Neural crest cell (in vitro differentiated cells): ENCODE measurements at places on chromosomes 2 and 18. TPM values are rescaled to one million over a fixed set of nuclear protein-coding genes. Genes with fewer than 3 reads are reported as not detected.
A peak's percentile ranks its signal among the peaks of the same experiment; 100 is the strongest.

DNA sequence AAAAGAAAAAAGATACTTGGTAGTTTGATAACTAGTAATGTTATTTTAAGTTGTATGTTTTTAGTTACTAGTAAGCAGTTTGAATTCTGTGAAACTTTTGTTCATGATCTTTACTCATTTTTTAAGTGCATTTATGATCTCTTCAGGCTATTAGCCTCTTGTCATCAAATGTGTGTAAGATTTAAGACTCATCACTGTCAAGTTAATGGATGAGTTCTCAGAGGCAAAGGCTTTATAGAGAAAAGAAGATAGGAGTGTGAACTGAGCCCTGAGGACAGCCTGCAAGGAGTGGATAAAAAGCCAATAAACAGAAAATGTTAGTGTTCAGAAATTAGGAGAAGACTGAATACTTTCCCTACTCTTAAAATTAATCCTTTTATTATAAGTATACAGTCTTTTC is 13.5 kb downstream of the NDUFV2 start:
- H3K27me3 ChIP-seq, result no peaks in the 10 kb centered on the region
- no peak overlapping the region for H3K4me3 ChIP-seq
- no peak overlapping the region for H3K27ac ChIP-seq
- H3K4me1 ChIP-seq, result peaks cover 21% of the 10 kb centered on the region
- H3K36me3 ChIP-seq, result peaks cover 5% of the 10 kb centered on the region
- no peak for DNase-seq

- no peak overlapping the region for H3K4me3 ChIP-seq
- peaks cover 5% of the 10 kb centered on the region for H3K4me1 ChIP-seq
- H3K27ac ChIP-seq, result no peak overlapping the region
- H3K27me3 ChIP-seq, result no peaks in the 10 kb centered on the region
- no peaks in the 10 kb centered on the region for H3K36me3 ChIP-seq
Measured at GRCh38 chr18:42860548-42860947, 254.9 kb downstream of the RIT2 start.

The CCDC102B gene
- total RNA-seq, result 6.5 and 7.5 TPM in 2 replicates

The PLA2R1 gene
- 0.09 and 0.18 TPM in 2 replicates for total RNA-seq

The HOXD8 gene
- total RNA-seq, result not detected in 2 replicates

The CAPG gene
- total RNA-seq, result 24.3 and 32.6 TPM in 2 replicates

- no peaks in the 10 kb centered on the region for H3K36me3 ChIP-seq
- no peak for DNase-seq
- H3K4me3 ChIP-seq, result no peak overlapping the region
- H3K27ac ChIP-seq, result no peak overlapping the region
- no peaks in the 10 kb centered on the region for H3K4me1 ChIP-seq
Measured at GRCh38 chr18:52546686-52547346, 206.8 kb downstream of the DCC start.

DNA sequence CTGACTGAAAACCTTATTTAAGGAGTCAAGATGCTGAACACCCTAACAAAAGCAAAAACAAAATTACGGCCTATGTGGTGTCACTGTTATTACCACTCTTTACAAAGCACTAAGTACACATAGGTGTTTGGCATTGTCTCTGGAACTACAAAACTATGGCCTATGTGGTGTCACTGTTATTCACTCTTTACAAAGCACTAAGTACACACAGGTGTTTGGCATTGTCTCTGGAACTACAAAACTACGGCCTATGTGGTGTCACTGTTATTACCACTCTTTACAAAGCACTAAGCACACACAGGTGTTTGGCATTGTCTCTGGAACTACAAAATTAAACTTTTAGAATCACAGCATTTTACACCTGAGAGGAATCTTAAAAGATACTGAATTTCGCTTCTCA is 47.4 kb downstream of the SLC35F5 start:
- no peak for DNase-seq
- no peaks in the 10 kb centered on the region for H3K27me3 ChIP-seq
- no peak overlapping the region for H3K27ac ChIP-seq

- H3K27ac ChIP-seq, result no peak overlapping the region
- H3K27me3 ChIP-seq, result peaks cover 2% of the 10 kb centered on the region
- H3K36me3 ChIP-seq, result no peaks in the 10 kb centered on the region
- H3K4me1 ChIP-seq, result no peaks in the 10 kb centered on the region
- DNase-seq, result no peak
- no peak overlapping the region for H3K4me3 ChIP-seq
Measured at GRCh38 chr2:169462896-169463695, 16.2 kb upstream of the BBS5 start.

- no peak for DNase-seq
- peaks cover 4% of the 10 kb centered on the region for H3K36me3 ChIP-seq
- H3K4me3 ChIP-seq, result no peak overlapping the region
Measured at GRCh38 chr2:54465143-54465542, 9.0 kb downstream of the SPTBN1 start.

The FECH gene
- total RNA-seq, result 16.9 and 17.9 TPM in 2 replicates

DNA sequence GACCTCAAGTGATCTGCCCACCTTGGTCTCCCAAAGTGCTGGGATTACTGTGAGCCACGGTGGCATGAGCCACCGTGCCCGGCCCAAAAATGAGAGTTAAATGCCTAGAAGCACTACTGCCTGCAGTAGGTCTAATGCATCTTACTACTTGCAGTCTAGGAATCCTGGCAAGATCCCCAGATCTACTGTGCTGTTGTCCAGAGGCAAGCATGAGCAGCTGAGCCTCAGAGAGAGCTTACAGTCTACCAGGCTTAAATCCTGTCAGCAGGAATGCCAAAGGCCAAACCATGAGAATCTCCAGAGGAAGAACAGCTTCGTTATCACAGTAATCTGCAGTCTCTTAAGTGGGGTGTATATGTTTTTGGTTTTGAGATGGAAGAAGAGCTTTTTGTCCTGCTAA is 54.4 kb downstream of the XRCC5 start:
- H3K36me3 ChIP-seq, result peaks cover 21% of the 10 kb centered on the region
- no peak overlapping the region for H3K27ac ChIP-seq
- DNase-seq, result no peak
- H3K4me3 ChIP-seq, result no peak overlapping the region

GRCh38 chr2:165032559-165032958 is 77.2 kb upstream of the SLC38A11 start:
- no peaks in the 10 kb centered on the region for H3K36me3 ChIP-seq
- H3K4me1 ChIP-seq, result no peaks in the 10 kb centered on the region
- no peaks in the 10 kb centered on the region for H3K27me3 ChIP-seq
- H3K4me3 ChIP-seq, result no peak overlapping the region
- H3K27ac ChIP-seq, result peak overlapping the region; percentile 46
- DNase-seq, result no peak

The IL1B gene
- not detected in 2 replicates for total RNA-seq

DNA sequence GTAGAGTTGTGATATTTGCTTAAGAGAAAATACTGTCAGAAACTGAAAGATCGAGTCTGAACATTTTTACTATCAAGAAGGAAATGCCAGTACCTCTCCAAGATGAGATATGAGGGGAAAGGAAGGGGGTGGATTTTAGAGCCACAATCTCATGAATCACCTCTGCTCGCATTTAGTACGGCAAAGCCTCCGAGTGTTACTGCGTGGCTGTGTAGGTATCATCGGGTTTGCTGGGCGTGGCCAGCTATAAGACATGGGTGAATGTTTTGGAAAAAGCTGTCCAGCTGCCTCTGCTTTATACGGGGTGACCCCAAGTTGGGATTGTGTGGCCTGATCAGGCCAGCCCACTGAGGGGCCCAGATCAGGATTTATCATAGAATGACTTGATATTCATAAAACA is 826.4 kb downstream of the SOCS6 start:
- DNase-seq, result no peak
- H3K36me3 ChIP-seq, result no peaks in the 10 kb centered on the region
- no peaks in the 10 kb centered on the region for H3K27me3 ChIP-seq
- H3K27ac ChIP-seq, result no peak overlapping the region
- H3K4me1 ChIP-seq, result no peaks in the 10 kb centered on the region

- DNase-seq, result no peak
- no peak overlapping the region for H3K27ac ChIP-seq
- no peak overlapping the region for H3K4me3 ChIP-seq
- peaks cover 3% of the 10 kb centered on the region for H3K36me3 ChIP-seq
- peaks cover 34% of the 10 kb centered on the region for H3K4me1 ChIP-seq
Measured at GRCh38 chr18:48777744-48778116, 173.0 kb downstream of the SMAD7 start.

DNA sequence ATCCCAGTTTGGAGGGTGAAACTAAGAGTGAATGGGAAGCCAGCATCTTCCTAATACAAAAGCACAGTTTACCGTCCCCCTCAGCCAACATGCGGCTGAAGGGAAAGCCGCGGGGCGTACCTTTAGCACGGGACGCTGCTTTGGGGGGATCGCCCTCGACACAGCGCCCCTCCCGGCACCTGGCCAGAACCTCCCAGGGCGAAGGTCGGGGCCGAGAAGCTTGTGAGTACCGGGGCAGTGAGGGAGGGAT is at the start of gene METTL8:
TSS of gene METTL8 (minus strand) at position 228 of the 250 bp plus-strand sequence. CDS start 41,805 bp downstream, outside the sequence.
- H3K27ac ChIP-seq, result peak within 1 kb of the TSS; percentile 89
- H3K4me3 ChIP-seq, result peak within 1 kb of the TSS; percentile 89
- no peaks in the 10 kb centered on the region for H3K27me3 ChIP-seq

DNA sequence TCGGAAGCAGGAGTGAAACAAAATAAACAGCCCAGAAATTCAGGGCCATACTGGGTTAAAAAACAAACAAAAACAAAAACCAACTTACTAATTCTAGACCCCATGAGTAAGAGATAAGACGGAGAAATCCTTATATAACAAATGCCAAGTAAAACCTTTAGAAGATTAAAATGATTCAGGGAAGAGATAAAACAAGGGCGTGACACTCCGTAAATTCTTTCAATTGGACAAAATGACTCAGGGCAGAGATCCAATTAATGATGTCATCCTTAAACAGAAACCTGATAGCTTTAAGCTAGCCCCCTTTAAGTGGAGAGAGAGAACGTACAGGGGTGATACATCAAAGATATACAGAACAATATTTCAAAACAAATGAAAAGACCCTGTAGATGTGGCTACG is 317.4 kb downstream of the NBAS start:
- H3K4me1 ChIP-seq, result peaks cover 15% of the 10 kb centered on the region
- DNase-seq, result no peak
- H3K27ac ChIP-seq, result no peak overlapping the region
- H3K36me3 ChIP-seq, result peaks cover 28% of the 10 kb centered on the region

DNA sequence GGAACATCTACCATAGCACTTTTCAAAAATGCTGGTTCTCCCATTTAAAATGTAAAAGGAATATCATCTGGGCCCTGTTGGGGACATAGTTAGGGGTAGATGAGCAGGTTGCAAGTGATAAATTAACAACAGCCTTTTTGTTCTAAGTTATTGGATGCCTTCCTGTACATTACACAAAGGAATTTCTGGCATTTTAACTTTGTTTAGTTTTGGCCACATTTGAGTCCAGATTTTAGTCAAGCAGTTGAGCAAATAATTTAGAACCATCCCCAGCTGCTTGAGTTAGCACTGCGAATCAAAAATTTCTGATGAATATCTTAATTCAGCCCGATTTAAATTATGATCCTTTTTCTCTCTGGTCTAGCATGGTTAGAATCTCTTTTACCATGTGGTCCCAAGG is 124.4 kb downstream of the TTC27 start:
- no peaks in the 10 kb centered on the region for H3K4me1 ChIP-seq
- peaks cover 24% of the 10 kb centered on the region for H3K36me3 ChIP-seq
- no peak overlapping the region for H3K4me3 ChIP-seq

The IL36A gene
- not detected in 2 replicates for total RNA-seq

GRCh38 chr2:238105506-238106338 is 5.6 kb downstream of the ESPNL start:
- H3K36me3 ChIP-seq, result no peaks in the 10 kb centered on the region
- no peaks in the 10 kb centered on the region for H3K27me3 ChIP-seq
- no peak overlapping the region for H3K27ac ChIP-seq

DNA sequence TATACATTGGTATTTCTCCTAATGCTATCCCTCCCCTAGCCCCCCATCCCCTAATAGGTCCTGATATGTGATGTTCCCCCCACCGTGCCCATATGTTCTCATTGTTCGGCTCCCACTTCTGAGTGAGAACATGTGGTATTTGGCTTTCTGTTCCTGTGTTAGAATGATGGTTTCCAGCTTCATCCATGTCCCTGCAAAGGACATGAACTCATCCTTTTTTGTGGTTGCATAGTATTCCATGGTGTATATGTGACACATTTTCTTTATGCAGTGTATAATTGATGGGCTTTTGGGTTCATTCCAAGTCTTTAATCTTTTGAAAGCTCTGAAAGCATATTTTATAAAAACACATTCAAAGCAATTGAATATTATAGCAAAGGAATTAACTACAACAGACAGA is 1169.4 kb upstream of the ZEB2 start:
- H3K36me3 ChIP-seq, result no peaks in the 10 kb centered on the region
- no peak overlapping the region for H3K27ac ChIP-seq
- DNase-seq, result no peak
- no peak overlapping the region for H3K4me3 ChIP-seq
- no peaks in the 10 kb centered on the region for H3K27me3 ChIP-seq

- H3K4me1 ChIP-seq, result peaks cover 43% of the 10 kb centered on the region
- H3K4me3 ChIP-seq, result peak overlapping the region; percentile 89
- H3K36me3 ChIP-seq, result peaks cover 9% of the 10 kb centered on the region
- peaks cover 9% of the 10 kb centered on the region for H3K27me3 ChIP-seq
- H3K27ac ChIP-seq, result peak overlapping the region; percentile 7
- DNase-seq, result no peak
Measured at GRCh38 chr2:74548285-74548899, 5.3 kb downstream of the LOXL3 start.

The NHEJ1 gene
- 23.5 and 26.8 TPM in 2 replicates for total RNA-seq

The CD226 gene
- 0.40 and 1.0 TPM in 2 replicates for total RNA-seq

DNA sequence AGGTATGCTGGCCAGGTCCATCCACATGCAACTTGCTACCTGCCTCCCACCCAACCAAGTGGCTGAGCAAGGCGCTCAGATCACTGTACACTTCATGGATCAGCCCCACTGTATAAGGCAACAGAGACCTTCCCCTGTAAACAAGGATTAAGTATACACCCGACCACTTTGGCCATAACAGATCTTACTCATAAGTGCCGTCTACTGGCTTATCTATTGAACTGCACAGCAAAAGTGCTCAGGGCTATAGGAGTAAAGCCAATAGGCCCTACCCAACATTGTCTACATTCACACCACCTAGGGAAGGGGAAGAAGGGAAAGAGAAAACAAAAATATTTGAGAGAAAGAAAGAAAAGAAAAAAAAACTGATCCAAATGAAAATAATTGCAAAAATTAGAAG is 663.9 kb upstream of the LRRTM1 start:
- no peaks in the 10 kb centered on the region for H3K4me1 ChIP-seq
- H3K27ac ChIP-seq, result no peak overlapping the region
- H3K27me3 ChIP-seq, result no peaks in the 10 kb centered on the region

The LAMA3 gene
- 0.25 and 0.35 TPM in 2 replicates for total RNA-seq

- no peaks in the 10 kb centered on the region for H3K36me3 ChIP-seq
- DNase-seq, result no peak
- no peaks in the 10 kb centered on the region for H3K27me3 ChIP-seq
- H3K4me1 ChIP-seq, result peaks cover 18% of the 10 kb centered on the region
- H3K27ac ChIP-seq, result no peak overlapping the region
Measured at GRCh38 chr2:200087451-200087850, 132.1 kb downstream of the MAIP1 start.

DNA sequence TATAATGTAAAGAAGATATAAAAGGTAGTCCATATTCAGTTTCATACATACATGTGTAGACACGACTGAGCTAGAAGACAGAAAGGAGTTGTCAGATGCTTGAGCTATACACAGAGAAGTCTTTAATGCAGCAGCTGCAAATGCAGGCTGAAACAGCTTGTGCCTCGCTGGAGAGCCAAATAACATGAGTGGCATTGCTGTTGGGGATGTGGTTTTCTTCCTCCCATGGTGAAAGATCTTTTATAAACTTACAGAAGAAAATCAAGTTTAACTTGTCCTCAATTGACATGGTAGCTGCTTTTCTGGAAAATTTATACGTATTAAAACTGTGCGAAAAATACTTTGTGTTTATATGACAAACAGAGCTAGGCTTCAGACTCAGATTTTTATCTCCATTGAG is 16.4 kb upstream of the IL1R1 start:
- DNase-seq, result no peak
- H3K27ac ChIP-seq, result no peak overlapping the region
- H3K4me1 ChIP-seq, result peaks cover 5% of the 10 kb centered on the region

GRCh38 chr18:44143072-44143471 is 537.6 kb upstream of the SETBP1 start:
- DNase-seq, result no peak
- no peak overlapping the region for H3K4me3 ChIP-seq
- H3K36me3 ChIP-seq, result no peaks in the 10 kb centered on the region
